Glutamatergic neuron (in vitro differentiated cells): ENCODE measurements at places on chromosomes 7 and 10. TPM values are rescaled to one million over a fixed set of nuclear protein-coding genes. Genes with fewer than 3 reads are reported as not detected.

CBX3 gene
- total RNA-seq = 191 TPM

OLAH gene
- not detected for total RNA-seq

CELF2 gene
- total RNA-seq = 47.4 TPM

TNKS2 gene
- 60.4 TPM for total RNA-seq

KEL gene
- total RNA-seq = 0.64 TPM
